ENCODE measurements at places on chromosomes 7 and 10. TPM values are rescaled to one million over a fixed set of nuclear protein-coding genes. Genes with fewer than 3 reads are reported as not detected.

DNA sequence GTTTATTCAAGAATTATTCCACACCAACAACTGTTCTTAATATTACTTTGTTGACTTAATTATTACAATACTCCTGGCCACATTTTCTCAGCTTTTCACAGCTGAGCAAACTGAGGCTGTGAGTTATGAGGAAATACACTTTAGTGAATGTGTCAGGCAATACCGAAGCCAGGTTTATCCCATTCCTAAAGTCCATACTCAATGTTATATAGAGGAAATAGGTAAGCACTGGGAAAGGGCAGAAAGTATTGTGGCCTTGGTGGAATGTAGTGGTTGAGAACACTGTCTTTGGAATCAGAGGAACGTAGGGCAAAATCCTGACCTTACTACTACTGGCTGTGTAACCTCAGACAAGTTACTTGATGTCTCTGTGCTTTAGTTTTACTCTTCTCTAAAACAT is 110.8 kb downstream of the CD36 start:
- no peak for DNase-seq

GRCh38 chr10:14365266-14365665 is 34.5 kb upstream of the FRMD4A start:
- no peak for DNase-seq

The TCF7L2 gene
- 9.6 TPM for total RNA-seq

DNA sequence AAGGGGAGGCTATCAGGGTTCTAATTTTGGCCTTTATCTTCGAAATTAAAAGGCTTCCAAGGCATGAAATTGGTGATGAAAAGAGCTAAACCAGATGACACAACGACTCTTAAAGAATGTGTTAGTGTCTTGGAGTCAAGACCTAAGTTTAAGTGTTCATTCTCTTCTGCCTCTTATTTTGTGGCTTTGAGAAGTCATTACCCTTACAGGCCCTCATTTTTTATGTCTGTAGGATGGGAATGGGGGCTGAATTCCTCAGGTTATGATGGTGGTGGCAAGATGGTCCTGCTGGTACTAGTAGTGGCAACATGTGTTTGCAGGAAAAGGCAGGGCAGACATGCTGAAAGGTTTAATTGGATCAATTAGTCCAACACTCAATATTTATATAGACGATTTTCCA is 15.4 kb downstream of the TAS2R60 start:
- no peak for DNase-seq

The SLC12A9 gene
- 19.9 TPM for total RNA-seq

GRCh38 chr10:113665806-113666354 is 2.0 kb upstream of the NRAP start:
- DNase-seq: peak; percentile 67

- no peak for DNase-seq
Observed at GRCh38 chr7:80940539-80941207, 21.8 kb upstream of the SEMA3C start.

The ITPRID1 gene
- not detected for total RNA-seq

DNA sequence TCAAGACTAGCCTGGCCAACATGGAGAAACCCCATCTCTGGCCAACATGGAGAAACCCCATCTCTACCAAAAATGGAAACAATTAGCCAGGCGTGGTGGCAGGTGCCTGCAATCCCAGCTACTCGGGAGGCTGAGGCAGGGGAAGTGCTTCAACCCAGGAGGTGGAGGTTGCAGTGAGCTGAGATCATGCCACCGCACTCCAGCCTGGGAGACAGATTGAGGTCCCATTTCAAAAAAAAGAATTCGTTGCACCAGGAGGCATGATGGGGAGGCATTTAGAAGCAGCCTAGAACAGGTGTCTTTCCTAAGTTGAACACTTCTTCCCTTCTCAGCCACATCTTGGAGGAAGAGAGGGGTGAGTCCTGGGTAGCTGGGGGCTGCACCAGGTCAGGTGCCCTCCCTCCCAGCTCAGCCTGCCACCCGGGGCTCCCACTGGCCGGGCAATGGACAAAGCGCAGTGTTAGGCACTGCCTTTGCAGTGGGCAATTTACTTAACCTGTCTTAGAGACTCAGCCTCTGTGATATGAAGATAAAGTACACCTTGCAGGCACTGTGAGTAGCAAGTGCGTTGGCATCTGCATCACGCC is 726.8 kb downstream of the PARD3 start:
- no peak for DNase-seq

The SORCS3 gene
- total RNA-seq: 0.05 TPM

GRCh38 chr7:141652691-141653090 is 49.3 kb downstream of the DENND11 start:
- no peak for DNase-seq

All from HT1080 (cell line).